ENCODE measurements at places on chromosomes 6 and 20. TPM values are rescaled to one million over a fixed set of nuclear protein-coding genes. Genes with fewer than 3 reads are reported as not detected.

The RNF217 gene
- 31.4 TPM for polyA plus RNA-seq

GRCh38 chr6:80605165-80605989, 498.9 kb downstream of the BCKDHB start:
- peak; percentile 18 for DNase-seq

- DNase-seq = no peak
Measured at GRCh38 chr6:41257369-41258195, 28.9 kb downstream of the TREM1 start.

DNA sequence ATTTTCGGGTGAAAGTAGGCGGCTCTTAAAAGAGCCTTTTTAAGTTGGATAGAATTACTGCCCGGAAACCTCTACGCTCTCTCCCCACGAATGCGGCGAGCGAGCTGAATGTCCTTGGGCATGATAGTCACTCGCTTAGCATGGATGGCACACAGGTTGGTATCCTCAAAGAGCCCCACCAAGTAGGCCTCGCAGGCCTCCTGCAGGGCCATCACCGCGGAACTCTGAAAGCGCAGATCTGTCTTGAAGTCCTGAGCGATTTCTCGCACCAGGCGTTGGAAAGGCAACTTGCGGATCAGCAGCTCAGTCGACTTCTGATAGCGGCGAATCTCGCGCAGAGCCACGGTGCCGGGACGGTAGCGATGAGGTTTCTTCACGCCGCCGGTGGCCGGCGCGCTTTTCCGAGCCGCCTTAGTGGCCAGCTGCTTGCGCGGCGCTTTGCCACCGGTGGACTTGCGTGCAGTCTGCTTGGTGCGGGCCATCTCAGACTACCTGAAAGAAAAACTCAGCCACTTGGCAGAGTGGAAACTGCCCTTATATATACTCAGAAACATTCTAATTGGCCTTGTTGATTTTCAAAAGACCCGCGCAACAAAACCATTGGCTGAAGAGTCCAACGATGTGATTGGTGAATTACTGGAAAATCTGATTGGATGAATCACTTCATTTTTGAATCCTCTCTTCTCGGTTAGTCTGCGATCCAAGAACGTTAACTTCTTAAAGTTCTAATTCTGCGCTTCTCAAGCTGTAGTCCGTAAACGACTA, 93.9 kb upstream of the BTN3A2 start:
- DNase-seq = peak; percentile 84

The OOEP gene
- polyA plus RNA-seq = not detected

DNA sequence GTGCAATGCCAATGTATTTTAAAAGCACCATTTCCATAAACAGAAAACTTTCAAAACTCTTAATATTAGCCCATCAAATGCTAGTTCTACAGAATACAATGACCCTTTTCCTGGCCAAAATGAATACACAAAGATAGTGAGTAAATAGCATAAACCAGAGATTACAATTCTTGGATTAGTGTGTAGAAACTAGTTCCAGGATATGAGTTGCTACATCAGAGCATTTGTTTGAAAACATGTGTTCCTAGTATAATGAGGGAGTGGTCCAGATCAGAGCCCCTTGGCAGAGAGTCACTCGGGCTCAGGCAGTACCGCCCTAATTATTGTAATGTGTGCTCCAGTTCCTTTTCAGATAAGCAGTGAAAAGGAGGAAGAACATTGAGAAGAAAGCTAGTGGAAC, 63.7 kb upstream of the COL21A1 start:
- DNase-seq = peak; percentile 83

DNA sequence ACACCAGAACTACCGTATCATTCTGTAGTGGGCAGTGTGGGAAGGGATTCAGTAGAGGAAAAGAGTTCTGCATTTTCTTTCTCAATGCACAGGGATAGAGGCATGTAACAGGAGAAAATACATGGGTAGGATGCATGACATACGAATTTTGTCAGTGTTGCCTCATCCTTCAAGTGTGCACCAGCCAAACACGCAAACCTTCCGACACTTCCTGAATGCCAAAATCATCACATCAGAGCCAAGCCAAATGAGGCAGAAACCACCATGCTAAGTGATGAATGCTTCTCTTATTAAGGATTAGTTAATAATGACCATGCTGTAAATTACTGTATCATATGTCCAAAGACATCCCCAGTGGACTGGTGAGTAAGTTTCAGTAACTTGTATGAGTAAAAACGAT, 27.3 kb downstream of the RAMACL start:
- DNase-seq = no peak

The ZKSCAN4 gene
- polyA plus RNA-seq = 10.8 TPM

GRCh38 chr20:37243076-37243936, 18.3 kb downstream of the GHRH start:
- DNase-seq = no peak

The CCR6 gene
- not detected for polyA plus RNA-seq

The TMEM170B gene
- polyA plus RNA-seq = 5.2 TPM

DNA sequence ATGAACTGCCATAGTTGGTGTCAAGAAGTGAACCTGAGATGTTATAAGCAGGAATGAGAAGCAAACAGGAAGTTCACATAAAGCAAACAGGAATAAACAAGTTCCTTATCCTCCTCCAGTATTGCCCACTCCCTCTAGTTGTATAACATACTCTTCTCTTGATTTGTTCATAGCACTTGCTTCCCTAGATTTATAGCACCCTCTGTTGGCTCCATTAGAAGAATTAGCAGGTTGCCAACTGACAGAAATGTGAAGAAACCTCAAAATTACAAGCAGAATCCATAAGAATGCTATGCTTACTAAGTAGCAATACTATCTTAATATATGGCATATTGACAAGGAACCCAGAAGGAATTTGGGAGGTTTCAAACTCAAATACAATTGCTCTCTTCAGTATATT, 195.4 kb downstream of the TBX18 start:
- DNase-seq = no peak

DNA sequence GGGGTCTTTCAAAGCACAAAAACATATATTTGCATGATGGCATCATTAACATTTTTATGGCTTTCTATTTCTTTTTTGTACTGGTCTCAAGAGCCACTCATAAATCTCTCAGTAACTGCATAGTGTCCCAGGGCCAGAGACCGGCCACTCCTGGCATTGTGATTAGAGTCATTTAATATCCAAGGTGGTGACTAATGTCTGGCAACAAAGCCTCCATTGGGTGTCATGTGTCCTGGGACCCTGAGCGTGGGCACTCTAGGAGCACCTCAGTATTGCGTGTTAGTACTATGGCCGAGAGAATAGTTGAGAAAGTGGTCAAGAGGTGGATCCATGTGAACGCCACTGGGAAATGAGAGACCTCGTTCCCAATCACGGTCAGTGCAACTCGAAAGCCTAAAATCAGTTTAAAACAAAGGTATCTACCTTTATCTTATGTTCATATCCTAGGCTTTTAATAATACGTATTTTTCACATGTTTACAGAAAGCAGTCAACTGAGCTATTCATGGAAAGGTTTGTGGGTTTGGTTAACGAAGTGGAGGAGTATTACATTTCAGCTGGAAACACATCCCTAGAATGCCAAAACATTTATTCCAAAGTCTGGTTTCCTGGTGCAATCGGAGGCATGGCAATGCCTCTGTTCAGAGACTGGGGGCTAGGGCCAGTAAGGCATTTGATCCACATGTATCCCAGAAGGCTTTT, 2.7 kb upstream of the ESR1 start:
- no peak for DNase-seq

- DNase-seq = no peak
Measured at GRCh38 chr6:141704151-141704550, 428.6 kb upstream of the GJE1 start.

- no peak for DNase-seq
Measured at GRCh38 chr20:58982406-58983114, 1.5 kb downstream of the NELFCD start.

- DNase-seq = peak; percentile 64
Measured at GRCh38 chr6:40999569-40999968, 39.5 kb downstream of the UNC5CL start.

- DNase-seq = no peak
Measured at GRCh38 chr6:82603871-82604270, 240.3 kb downstream of the TPBG start.

The C6orf15 gene
- polyA plus RNA-seq = not detected

The ERMARD gene
- 42.8 TPM for polyA plus RNA-seq

GRCh38 chr6:48069280-48069679, 41.7 kb downstream of the PTCHD4 start:
- DNase-seq = no peak

DNA sequence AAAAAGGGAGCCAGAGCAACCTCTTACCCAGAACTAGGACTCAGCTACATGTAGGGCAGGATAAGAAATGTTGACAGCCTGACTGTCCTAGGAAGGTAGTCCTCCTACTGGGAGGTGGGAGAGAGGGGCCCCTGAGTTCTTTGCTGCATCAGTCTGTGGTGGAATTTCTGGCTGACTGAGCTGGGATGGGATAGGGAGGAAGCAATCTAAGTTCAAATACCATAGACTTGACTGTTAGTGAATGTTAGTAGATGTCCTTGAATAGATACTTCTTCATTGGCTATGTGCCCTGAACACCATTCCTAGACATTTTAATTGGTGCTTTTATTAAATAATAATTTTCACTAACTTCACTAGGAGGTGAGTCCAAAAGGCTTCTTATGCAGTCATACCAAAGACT, 1343.6 kb upstream of the CITED2 start:
- no peak for DNase-seq

GRCh38 chr6:52454556-52454955, 34.4 kb downstream of the EFHC1 start:
- DNase-seq = no peak

DNA sequence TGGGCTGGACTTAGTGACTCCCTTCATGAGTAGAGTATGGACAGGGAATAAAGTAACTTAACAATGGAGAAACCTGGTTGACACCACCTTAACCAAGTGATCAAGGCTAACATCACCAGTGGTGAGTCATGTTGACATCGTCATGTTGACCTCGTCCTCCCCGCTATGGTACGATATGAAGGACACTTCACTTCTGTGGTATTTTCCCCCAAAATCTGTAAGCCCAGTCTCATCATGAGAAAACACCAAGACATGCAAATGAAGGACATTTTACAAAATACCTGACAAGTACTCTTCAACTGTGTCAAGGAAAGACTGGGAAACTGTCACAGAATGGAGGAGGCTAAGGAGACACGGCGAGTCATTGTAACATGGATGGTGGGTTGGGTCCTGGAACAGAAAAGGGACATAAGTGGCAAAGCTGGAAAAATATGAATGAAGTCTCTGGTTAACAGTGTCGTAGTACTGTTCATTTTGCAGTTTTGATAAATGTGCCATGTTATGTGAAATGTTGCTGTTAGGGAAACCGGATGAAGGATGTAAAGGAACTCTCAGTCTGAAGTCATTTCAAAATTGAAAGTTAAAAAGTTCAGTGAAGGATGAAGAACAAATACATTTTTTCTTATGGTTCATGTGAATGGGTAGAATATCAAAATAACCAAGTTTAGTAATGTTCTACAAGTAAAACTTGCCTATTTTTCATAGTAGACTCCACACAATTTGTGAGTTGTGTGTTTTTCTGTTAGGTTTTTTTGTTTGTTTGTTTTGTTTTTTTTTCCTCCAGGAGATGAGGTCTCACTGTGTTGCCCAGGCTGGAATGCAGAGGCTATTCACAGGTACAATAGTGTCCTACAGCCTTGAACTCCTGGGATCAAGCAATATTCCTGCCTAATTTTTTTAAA, 247.5 kb downstream of the TMEM242 start:
- no peak for DNase-seq

DNA sequence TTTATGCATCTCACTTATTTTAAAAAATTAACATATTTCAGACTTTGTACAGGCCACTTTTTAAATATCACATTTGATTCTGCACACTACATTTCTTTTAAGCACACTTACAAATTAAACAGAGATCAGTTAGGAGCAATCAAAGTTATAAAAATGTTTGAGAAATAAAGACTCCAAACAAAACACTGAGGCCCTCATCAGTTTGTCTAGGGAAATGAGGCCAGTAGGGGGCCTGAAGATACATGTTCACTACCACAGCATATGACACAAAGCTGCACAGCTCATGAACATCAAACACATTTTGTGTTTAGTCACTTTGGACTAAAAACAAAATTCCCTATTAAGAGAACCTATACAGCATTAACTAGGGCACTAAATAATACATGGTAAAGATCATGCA, 180.5 kb downstream of the PDE7B start:
- DNase-seq = peak; percentile 42

DNA sequence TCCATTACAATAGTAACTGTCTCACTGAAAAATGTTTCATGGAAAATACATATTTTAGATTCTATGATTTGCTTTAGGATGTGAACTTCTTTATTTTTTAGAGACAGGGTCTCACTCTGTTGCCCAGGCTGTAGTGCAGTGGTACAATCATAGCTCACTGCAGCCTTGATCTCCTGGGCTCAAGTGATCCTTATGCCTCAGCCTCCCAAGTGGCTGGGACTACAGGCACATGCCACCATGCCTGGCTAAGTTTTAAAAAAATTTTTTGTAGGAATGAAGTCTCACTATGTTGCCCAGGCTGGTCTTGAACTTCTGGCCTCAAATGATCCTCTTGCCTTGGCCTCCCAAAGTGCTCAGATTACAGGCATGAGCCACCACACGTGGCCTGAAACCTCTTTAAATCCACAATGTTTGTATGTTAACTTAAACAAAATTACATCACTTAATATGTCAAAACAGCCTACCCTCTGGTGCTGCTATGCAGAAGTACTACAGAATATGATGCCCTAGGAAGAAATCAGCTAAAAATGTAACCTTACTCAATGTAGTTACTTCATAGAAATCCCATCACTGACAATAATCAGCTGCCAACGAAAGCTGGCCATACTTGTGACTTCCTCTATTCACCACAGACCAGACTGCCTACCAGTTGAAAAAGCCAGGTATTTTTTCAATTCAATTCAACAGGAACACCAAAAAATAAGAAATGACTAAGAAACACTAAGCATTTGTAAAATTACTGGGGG, 17.6 kb downstream of the EEF1A1 start:
- no peak for DNase-seq

DNA sequence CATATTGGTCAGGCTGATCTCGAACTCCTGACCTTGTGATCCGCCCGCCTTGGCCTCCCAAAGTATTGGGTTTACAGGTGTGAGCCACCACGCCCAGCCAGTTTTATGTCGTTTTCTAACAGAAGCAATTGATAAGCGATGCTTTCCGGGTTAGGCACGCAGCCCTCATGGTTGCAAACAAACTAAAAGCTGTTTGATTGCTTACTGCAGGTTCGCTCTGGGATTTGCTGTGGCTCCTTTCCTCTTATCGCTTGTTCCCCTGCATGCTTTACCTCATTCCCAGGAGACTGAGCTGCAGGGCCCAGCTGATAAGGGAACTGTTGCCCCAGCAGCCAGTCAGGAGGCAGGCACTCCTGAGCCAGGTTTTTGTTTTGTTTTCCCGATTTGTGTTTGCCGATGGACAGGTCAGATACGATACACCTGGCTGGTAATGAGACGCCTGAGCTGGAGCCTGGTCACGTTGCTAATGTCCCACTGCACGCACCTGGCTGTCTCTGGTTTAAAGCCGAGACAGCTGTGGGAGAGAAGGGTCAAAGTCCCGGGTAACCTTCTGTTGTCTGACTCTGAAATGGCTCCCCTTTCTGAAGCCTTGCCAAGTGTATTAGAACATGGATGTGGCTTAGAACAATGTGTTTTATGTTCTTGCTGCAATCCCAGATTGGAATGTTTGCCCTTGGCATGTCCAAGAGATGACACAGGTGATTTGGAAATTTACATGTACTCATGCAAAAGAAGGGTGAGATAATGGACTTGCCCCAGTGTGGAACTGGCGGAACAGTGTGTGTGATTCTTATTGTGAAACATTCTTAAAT, 19.9 kb downstream of the DSP start:
- DNase-seq = peak; percentile 25

The CTCFL gene
- polyA plus RNA-seq = 0.51 TPM

All from left lung (tissue), 14 donors.